Renal cortex interstitium (tissue), 15 donors: ENCODE measurements at places on chromosomes 12 and 14. TPM values are rescaled to one million over a fixed set of nuclear protein-coding genes. Genes with fewer than 3 reads are reported as not detected.

GRCh38 chr12:5988088-5988487, 43.0 kb upstream of the ANO2 start:
- no peak for DNase-seq

DNA sequence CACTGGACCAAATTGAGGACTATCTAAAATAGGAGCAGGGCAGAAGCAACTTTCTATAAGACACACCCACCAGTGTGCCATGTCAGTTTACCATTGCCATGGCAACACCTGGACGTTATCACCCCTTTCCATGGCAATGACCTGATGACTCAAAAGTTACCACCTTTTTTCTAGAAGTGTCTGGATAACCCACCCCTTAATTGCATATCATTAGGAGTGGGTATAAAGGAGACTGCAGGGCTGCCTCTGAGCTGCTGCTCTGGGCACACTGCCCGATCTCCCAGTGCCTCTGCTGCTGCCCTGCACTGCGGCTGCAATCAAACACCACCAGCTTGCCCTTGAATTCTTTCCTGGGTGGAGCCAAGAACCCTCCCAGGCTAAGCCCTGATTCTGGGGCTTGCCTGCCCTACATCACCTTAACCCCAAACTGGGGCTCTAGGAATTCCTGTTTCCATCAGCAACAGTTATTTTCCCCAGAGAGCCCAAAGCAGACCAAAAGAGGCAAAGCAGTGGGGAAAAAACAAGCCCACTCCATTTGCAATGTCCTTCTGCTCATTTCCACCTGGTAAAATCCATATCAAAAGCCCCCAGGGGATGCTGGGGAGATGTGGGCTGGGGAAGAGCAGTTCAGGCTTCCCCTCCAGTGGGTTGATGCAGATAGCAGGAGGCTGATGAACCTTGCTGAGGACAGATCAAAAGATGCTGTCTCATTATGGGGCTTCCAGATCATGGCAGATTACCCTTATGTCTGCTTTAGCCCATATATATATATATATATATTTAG, 129.5 kb upstream of the NCOR2 start:
- DNase-seq, result no peak

GRCh38 chr12:114895081-114895480, 211.1 kb upstream of the TBX3 start:
- DNase-seq, result no peak

DNA sequence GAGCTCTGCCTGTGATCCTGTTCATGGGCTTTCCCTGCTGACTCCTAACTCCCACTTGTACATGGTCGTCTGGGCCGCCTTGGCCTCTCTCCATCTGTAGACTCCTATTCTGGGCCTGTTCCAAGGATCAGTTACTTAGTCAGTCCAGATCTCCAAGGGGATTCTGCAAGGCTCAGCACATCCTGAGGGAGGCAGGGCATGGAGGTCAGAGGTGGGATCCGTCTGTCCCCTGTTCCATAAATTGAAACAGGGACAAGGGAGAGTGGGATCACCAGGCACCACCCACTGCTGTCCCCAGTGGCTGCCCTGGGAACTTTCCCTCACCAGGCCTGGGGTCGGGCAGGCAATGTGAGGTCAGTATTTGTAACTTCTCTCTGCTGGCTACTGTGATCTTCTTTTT, 43.5 kb downstream of the KCTD10 start:
- DNase-seq, result no peak

Gene SUPT16H
- 136 TPM for polyA plus RNA-seq
